ENCODE measurements at places on chromosomes 5 and 9.
A peak's percentile ranks its signal among the peaks of the same experiment; 100 is the strongest.

- DNase-seq, result no peak
Observed at GRCh38 chr5:38722918-38723317, 122.9 kb upstream of the OSMR start.

GRCh38 chr5:133460172-133460758, 152.1 kb downstream of the FSTL4 start:
- no peak for DNase-seq

DNA sequence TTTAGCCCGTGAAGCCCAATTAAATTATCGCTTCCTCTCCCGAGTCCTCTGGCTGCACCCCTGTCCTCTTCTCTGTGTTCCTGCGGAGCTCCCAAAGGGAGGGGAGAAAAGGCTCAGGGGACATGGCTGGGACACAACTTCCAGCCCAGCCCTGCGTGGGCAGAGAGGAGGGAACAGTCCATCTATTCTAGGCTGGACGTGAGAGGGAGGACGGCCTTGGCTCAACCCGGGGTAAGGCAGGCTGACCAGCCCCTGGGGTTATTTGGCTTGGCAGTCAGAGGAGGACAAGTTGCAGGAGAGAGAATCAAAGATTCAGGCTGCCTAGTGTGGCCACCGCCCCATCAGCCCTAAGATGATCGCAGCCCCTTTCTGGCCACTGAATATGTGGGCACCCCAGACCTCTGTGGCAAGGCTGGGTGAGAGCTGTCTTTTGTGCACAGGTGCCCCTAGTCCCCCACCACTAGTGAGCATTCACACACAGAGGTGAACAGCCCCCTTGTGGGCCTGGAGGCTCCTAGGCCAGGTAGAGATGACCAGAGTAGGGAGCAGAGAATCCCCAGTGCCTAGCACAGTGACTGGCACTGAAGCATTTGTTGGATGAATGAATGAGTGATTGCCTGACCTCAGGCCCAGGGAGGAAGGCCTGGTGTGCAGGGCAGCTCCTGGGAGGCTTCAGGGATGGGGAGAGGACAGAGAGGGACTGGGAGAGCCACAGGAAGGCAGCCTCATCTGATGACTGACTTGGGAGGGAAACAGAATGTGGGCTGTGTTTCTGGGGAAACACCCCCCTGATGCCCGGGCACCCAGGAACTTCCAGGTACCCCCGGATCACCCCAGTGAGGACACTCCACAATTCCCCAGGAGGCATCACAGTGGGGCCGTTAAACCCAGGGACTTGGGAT, 133.9 kb downstream of the C9orf50 start:
- DNase-seq, result no peak

DNA sequence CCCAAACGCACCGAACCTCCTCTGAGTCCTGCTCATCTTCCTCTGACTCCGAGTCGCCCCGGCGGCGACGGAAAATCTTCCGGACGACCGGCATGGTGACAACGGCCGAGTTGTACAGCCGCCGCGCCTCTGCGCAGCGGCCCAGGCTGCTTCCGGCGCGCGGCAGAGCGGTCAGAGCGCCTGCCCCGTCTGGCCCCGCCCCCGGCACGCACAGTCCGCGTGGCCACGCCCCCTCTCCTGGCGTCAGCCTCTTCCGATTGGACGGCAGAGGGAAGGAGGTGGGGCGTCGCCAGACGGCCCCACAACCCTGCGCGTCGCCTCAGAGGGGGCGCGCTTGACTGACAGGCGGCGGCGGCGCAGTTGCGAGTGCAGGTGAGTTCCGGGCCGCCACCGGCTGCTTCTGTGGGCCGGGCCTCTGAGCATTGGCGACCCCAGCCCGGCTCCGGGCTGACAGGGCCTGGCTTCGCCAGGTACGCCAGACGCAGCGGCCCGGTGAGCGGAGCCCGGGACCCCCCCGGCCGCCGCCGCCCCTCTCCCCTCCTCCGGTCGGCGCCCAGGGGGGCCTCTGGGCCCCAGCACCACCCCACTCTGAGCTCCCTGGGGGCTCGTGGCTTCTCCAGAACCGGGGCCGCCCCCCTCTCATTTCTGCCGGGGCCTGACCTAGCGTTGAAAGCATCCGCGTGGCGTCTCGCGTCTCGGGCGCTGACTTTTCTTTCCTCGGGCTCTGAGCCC, at the start of the genes C9orf78 and USP20:
Gene C9orf78 (minus strand): TSS at position 148 of the 732 bp plus-strand sequence. CDS start 54 bp downstream, at position 94.
Gene USP20 (plus strand): TSS at position 331 of the 732 bp plus-strand sequence. CDS start 17,098 bp downstream, outside the sequence.
- peak; percentile 93 for DNase-seq

DNA sequence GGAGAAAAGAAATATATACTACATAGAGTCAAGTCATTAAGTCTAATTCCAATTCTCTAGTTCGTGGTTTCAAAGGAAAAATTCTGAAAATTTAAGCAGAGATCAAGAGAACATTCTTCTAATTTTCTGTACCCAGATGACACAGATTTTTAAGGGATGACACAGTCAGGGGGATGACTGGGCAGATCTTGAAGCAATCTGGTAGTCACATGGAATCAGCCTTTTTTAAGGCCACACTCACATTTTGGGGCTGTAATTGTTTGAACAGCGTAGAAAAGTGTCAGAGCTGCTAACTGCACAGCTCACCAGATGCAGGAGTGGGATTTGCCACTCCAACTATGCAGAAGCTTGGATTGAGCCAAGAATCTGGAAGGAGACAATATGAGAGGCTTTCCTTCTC, 20.4 kb downstream of the PDE4D start:
- no peak for DNase-seq

DNA sequence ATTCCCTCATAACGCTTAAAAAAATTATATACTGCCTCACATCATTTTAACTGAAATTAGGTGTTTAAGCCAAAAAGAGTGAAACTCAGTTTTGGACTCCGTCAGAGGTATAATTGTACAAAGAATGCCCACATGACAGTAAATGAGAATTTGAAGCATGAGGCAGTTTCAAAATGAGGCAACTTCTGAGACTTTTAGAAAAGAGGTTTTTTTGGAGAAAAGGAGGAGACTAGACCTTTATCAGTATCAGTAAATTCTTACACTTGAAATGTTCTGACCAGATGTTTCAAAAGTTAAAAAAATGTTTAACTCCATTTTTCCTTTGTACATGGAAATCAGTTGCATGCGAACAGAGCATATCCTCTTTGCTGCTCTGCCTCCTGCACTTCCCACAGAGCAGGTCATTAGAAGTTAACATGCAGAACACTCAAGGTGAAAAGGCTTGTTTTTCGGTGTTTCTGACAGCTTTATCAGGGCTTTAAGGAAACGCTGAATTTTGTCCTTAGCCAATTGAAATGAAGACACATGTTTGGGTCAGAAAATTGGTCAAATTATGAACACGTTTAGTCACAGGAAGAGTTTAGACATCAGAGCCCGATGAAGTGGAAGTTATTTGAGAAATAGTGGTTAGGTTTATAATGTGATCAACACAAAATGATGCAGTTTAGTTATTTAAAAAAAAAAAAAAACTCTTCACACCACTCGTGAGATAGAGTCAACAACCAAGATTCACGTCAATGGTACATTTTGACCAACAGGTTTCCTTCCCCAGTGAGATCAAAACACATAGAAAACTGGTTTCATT, 59.5 kb downstream of the PIK3R1 start:
- DNase-seq, result no peak

DNA sequence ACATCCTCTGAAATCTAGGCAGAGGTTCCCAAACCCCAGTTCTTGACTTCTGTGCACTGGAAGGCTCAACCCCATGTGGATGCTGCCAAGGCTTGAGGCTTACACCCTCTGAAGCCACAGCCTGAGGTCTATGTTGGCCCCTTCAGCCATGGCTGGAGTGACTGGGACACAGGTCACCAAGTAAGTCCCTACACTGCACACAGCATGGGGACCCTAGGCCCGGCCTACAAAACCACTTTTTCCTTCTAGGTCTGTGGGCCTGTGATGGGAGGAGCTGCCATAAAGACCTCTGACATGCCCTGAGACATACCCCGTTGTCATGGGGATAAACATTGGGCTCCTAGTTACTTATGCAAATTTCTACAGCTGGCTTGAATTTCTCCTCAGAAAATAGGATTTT, 418.8 kb upstream of the CCNH start:
- no peak for DNase-seq

DNA sequence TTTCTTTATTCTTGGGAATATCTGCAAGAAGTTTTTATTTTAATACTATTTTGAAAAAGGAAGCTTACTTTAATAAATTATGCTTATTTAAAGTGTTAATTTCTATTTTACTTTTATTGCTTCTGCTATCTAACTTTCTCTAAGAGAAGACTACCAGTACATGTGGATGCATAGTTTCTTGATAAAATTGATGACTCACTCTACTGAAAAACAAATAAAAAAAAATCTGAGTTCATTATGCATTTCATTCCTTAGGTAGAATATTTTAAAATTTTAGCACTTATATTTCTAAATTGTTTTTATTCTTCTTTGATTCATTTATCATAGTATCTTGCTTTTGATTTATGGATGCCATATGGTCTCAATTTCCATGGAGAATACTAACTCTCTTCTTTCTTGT, 217.9 kb downstream of the TAF11L14 start:
- DNase-seq, result no peak

- DNase-seq, result no peak
Observed at GRCh38 chr9:138044485-138045383, 167.2 kb downstream of the CACNA1B start.
